ENCODE measurements at places on chromosomes 11 and 22.

DNA sequence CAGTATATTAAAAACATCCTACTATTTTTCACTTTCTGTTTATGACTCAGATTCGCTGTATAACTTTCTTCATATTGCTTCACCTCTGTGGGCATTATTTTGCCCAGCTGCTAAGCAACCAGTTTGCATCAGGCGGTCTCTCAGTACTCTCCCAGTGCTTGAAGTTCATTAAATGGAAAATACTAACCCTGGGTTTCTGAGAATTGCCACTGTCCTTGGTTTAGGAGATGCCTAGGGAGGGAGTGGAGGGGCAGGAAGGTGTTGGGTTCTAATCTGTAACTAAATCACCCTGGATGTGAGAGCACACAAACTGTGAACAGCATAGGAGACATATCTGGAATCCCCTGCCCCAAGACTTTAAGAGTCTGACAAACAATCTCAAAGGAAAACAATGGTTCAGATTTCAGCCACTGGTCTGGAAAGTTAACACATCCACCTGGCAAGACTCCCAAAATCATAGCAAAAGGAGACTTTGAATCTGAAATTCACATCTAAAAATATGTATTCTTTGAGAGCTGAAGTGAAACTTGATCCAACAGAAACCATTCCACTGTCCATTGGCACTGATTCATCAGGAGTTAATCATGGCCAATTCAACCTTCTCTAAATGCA, 540.0 kb downstream of the SOX6 start:
- peak; percentile 87 for DNase-seq

- no peak for DNase-seq
Measured at GRCh38 chr22:28448625-28449024, 231.0 kb downstream of the TTC28 start.

DNA sequence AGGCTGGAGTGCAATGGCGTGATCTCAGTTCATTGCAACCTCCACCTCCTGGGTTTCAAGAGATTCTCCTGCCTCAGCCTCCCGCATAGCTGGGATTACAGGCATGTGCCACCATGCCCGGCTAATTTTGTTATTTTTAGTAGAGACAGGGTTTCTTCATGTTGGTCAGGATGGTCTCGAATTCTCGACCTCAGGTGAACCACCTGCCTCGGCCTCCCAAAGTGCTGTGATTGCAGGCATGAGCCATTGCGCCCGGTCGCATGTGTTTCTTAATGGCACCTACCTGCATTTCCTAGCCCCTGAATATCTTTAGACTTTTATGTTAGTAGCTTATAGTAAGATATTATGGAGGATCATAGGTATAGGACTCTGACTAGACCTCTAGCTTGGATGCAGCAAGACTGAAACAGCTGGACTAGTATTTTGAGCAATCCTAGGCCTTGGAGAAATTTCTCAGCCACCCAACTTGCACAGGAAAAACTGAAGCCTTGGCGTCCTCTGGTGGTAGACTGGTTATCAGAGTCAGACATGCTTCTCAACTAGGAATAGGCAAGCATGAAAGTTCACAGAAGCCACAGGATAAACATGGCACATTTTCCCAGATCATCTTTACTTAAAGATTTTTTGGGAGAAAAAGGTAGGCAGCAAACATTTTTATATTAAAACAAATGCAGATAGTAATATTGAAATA, 22.7 kb upstream of the C1QTNF4 start:
- peak; percentile 32 for DNase-seq

GRCh38 chr22:24723111-24723510, 51.4 kb downstream of the PIWIL3 start:
- DNase-seq: no peak

GRCh38 chr22:16964366-16964765, 43.7 kb downstream of the GAB4 start:
- DNase-seq: no peak

DNA sequence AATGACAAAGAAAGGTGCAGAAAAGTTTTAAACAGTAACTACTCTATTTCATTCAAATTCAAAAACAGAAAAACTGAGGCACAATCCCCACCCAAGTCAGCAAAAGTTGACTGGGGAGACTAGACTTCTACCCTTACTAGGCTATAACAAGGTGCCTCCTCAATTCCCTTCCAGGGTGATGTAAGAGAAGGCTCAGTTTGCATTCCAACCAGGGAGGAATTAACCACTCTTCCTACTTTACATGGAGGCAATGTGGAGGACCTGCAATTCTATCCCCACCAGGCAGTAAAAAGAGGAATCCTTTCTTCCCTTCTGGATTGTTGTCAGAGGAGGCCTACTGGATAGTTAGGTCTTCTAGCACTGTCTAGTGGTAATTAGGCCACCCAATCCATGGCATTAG, 26.1 kb downstream of the TYR start:
- DNase-seq: no peak

All from PC-9 (cell line).